ENCODE measurements at places on chromosomes 5 and 9.

- no peak for DNase-seq
Observed at GRCh38 chr5:2754581-2755075, 3.2 kb upstream of the IRX2 start.

DNA sequence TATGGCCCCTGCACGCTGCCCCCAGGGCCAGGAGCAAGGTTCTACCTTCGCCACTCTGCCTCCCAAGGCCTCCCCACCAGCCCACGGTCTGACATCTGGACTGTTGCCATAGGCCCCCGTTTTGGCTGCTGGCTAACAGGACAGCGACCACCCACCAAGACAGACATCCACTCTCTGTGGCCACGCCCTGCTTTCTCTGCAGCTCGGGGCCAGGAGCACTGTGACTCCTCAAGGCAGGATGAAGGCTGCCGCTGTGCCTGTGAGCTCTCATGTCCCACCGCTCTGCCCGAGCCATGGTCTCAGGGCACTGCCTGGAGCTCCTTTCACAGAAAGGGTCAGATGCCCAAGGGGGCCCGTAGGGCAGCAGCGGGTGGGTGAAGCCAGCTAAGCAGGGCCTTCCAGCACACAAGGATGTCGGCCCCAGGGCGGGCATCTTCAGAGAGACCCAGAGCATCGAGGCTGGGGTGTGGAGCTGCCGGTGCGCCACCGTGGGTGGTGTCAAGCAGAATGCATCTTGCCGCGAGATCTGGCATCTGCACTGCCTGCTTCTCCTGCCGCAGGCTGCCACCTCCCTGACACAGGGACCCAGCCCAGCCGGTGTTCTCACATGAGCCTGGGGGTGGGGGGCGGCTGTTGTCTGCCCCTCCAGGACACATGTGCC lies 92.2 kb upstream of the ADAMTS2 start:
- DNase-seq = no peak

- no peak for DNase-seq
Observed at GRCh38 chr9:127131871-127132270, 9.4 kb upstream of the ANGPTL2 start.

DNA sequence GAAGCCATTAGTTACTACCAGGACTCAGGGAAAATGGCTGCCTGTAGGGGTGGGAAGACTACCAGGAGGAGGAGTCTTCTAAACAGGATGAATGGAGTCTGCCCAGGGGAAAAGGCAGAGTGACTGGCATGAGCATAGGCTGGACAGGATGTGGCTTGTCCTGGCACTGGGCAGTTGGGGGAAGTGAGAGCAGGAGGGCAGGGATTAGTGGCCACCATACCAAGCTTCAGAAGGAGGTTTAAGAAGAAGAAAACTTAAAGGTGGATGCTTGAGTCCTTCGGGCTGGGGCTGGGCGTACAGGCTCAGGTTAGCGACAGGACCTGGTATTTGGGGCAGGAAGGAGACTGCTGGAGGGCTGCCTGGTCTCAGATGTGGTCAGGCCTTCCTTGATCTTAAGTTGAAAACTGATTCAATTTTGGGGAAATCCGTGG lies 5.0 kb upstream of the NSD1 start:
- DNase-seq = no peak

- no peak for DNase-seq
Observed at GRCh38 chr9:103397868-103398600, 402.9 kb downstream of the CYLC2 start.

DNA sequence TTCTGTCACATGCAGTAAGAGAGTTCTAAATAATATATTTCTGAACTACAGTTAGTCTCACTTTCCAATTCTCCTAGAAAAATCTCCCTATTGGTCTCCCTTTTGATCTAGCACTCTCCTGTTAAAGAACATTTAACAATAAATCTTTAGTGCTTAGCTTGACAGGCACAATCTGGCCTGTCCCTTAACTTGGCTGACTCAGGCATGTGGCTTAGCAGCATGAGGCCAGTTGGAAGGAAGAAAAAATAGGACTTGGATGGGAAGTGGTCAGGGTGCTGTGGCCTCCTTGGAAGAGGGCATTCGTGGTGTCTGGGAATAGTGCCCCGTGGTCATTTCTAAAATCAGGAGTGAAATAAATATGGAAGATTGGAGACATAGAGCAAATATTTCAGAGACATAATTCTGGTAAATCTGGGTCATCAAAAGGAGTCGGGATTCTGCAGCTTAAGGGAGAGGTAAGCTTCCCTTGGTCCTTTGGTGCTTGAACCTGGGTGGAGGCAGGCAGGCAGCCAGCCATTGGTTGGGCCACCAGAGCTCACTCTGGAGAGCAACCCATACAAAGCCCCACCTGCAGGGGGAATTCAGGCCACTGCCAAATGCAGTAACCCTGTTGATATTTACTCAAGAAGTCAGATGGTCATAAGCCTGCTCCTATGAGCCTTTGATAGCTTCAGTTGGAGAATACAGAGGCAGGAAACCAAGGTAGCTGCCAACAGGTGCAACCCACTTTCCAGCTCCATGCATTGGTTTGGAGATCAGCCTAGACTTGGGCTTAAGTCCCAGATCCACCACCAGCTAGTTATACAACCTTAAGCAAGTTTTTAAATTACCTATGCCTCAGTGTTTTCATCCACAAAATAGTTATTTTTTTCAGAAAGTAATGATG lies 28.8 kb upstream of the TLE4 start:
- no peak for DNase-seq

DNA sequence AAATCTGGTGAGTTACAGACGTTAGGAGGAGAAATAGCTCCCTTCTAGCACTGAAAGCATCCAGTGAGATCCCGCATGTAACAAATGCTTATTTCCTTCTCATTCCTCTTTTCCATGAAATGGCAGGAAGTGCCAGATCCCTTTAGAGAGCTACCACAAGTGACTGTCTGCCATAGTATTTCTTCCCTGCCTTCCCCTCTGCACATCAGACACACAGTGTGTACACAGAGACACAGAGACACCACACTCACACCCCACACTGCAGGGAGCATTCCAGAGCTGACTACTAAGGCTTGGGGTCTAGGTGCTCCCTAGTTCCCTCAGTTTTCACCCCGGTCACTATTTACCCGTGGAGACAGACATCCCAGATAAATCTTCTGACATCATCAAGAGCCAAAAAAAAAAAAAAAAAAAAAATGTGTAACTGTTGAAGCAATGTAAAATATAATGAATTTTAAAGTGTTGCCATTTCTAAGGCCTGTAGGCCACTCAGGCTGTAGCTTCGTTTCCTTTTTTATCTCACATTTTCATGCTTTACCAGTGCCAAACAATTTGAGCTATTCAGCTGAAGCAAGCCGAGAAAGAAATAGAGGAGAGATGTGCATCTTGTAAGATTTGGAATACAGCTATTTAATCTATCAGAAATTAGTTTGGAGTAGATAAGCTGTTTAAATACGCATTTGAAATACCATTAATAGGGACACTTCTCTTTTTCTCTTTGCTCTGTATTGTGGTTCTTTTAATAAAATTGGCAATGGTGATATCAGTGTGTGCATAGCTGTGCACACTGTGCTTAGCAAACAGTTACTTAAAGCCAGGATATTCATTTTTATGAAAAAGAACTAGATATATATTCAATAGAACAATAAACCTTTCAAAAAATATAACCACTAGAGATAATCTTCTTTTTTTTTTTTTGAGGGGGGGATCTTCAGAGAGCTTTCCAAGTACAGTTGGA lies 405.5 kb downstream of the PDE4D start:
- no peak for DNase-seq

- no peak for DNase-seq
Observed at GRCh38 chr5:141657937-141658545, 6.8 kb upstream of the FCHSD1 start.

- no peak for DNase-seq
Observed at GRCh38 chr5:157269761-157270272, 3.9 kb downstream of the CYFIP2 start.

Data from Right ventricle myocardium superior (tissue), 1 donor.